ENCODE measurements at places on chromosomes 6 and 20. TPM values are rescaled to one million over a fixed set of nuclear protein-coding genes. Genes with fewer than 3 reads are reported as not detected.

The SLC52A3 gene
- total RNA-seq: not detected

The TBXT gene
- not detected for total RNA-seq

The CASS4 gene
- total RNA-seq: not detected

The CFAP206 gene
- total RNA-seq: 0.31 TPM

The PDE10A gene
- 20.0 TPM for total RNA-seq

The TUBB gene
- total RNA-seq: 431 TPM

The PLG gene
- total RNA-seq: not detected

The OOEP gene
- total RNA-seq: not detected

The DAAM2 gene
- 13.6 TPM for total RNA-seq

The MEI4 gene
- not detected for total RNA-seq

The COL21A1 gene
- 28.5 TPM for total RNA-seq

The PHACTR3 gene
- total RNA-seq: not detected

The SPEF1 gene
- total RNA-seq: 0.12 TPM

The ACTL10 gene
- 2.6 TPM for total RNA-seq

The COQ3 gene
- 5.2 TPM for total RNA-seq

The RIPOR2 gene
- 5.4 TPM for total RNA-seq

The AKAP7 gene
- 6.3 TPM for total RNA-seq

The TFAP2D gene
- total RNA-seq: 0.26 TPM

The ULBP1 gene
- total RNA-seq: under 0.01 TPM

The MTCH1 gene
- 223 TPM for total RNA-seq

The NMBR gene
- total RNA-seq: 0.12 TPM

The PDE7B gene
- total RNA-seq: 31.0 TPM

The TMEM200A gene
- 102 TPM for total RNA-seq

The PXMP4 gene
- total RNA-seq: 6.9 TPM

The LSM14B gene
- total RNA-seq: 32.6 TPM

The LRP11 gene
- 78.8 TPM for total RNA-seq

The BICRAL gene
- 6.2 TPM for total RNA-seq

The SLC18B1 gene
- total RNA-seq: 10.4 TPM

The HTR1B gene
- 0.06 TPM for total RNA-seq

The OR2H2 gene
- total RNA-seq: not detected

The GPX5 gene
- not detected for total RNA-seq

The ATP6V1G2 gene
- 3.3 TPM for total RNA-seq

The REM1 gene
- total RNA-seq: 1.7 TPM

The AFG1L gene
- 4.8 TPM for total RNA-seq

The VGLL2 gene
- not detected for total RNA-seq

The MDN1 gene
- total RNA-seq: 20.1 TPM

The PRR18 gene
- not detected for total RNA-seq

The POFUT1 gene
- 39.8 TPM for total RNA-seq

The HSPA12B gene
- 0.31 TPM for total RNA-seq

The HUS1B gene
- total RNA-seq: 0.66 TPM

The HLA-C gene
- 121 TPM for total RNA-seq

The CBLN4 gene
- not detected for total RNA-seq

The ARMC12 gene
- total RNA-seq: 0.13 TPM
